ENCODE measurements at places on chromosomes 5 and 9.

DNA sequence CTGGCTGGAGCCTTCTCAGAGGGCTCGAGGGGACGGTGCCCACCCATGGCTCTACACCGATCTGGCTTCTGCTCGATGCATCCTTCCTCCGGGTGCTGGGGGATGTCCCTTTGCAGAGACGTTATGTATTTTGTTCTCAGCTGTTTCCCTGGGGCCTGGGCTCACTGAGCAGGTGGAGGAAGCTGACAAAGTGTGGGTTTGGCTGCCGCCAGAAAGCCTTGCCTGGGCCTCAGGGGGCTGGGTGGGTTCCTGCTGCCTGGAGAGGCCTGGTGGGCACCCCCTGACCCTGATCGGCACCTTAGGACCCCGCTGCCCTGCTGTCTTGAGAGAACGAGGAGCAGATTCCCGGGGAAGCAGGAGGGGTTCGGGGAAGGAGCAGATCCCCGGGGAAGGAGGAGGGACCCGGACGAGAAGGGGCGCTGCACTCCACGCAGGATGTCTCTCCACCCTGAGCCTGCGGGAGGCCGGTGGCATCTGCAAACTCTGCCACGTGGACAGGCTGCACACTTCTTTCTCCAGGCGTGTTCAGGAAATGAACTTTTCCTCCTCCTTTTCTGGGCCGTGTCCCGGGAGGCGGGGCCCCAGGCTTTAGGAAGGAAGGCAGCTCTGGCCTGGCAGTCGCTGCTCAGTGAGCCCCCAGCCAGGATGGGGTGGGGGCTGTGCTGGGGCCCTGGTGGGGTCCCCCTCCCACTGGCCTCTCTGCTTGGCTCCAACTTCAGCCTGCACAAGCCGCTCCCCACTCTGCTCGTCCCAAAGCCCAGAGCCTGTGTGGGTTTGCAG is 148.9 kb downstream of the RXRA start:
- DNase-seq: no peak

DNA sequence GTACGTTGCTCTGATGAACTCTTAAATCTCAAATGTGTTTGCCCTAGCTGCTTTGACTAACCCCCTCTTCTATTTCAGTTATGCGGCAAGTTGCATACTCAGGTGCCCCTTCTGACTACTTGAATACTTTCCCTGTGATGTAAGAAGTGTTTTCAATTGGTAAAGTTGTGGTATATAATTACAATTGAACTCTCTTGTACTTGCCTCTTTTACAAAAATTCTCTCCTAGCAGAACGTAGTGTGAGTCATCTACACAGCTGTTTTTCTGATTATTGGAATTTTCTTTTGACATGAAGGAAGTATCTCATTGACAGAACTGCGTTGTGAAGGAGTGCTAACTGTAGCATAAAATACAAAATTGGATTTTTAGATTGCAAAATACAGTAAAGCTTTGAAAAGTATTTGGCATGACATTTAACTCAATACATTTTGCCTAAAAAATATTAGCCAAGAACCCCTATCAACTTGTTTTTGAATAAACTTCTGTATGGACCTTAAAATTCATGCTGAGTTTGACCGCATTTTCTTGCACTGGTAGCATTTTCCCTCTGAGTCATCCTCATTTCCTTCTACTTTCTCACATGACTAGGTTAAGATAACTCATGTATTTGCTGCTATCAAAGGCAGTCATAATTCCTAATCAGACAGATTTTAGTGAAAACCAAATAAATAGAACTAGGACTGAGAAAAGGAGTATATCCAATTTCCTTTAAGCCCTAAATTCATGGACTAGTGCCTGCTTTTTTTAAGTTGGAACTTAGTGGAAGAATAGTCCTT is 6.3 kb downstream of the CRHBP start:
- no peak for DNase-seq

- no peak for DNase-seq
These were observed 9.7 kb downstream of the MRPL36 start for GRCh38 chr5:1789834-1790471.

- no peak for DNase-seq
These were observed 32.4 kb downstream of the MYO10 start for GRCh38 chr5:16903480-16904300.

GRCh38 chr5:73943397-73943796 is 317.4 kb downstream of the ARHGEF28 start:
- no peak for DNase-seq

DNA sequence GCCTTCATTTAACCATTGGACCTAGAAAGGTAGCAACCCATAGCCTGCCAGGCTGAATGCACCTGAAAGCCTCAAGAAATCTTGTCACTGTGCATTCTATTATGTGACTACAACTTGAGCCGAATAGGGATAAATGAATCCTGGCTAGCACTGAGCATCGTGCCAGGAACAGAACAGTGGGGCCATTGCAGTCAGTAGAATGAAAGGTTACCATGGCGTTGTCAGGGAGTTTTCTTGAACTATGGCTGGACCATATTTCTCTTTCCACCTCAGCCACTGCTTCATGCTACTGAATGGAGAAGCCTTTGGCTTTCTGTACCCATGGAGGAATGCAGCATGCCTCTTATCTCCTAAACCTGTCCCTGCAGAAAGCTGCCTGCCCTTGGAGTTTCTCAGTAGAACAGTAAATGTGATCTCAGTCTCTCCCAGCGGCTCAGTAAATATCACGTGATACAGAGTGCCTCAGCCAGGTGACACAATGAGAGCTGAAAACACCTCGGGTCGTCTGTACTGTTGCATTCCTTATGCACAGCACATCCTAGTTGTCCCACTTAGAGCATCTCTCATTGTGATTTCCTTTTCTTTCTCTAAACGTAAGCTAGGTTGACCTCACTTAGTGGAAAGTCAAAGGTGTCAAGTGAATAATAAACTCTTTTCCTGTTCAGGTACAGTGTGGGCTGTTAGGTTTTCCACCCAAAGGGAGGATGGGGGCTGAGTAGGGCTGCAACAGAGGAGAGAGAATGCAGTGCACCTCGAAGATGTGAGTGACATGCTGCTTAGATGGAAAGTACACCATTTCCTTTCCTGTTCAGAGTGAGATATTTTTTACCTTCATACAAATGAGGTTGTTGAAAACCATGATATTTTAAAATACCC is 115.3 kb downstream of the MACIR start:
- DNase-seq: no peak

DNA sequence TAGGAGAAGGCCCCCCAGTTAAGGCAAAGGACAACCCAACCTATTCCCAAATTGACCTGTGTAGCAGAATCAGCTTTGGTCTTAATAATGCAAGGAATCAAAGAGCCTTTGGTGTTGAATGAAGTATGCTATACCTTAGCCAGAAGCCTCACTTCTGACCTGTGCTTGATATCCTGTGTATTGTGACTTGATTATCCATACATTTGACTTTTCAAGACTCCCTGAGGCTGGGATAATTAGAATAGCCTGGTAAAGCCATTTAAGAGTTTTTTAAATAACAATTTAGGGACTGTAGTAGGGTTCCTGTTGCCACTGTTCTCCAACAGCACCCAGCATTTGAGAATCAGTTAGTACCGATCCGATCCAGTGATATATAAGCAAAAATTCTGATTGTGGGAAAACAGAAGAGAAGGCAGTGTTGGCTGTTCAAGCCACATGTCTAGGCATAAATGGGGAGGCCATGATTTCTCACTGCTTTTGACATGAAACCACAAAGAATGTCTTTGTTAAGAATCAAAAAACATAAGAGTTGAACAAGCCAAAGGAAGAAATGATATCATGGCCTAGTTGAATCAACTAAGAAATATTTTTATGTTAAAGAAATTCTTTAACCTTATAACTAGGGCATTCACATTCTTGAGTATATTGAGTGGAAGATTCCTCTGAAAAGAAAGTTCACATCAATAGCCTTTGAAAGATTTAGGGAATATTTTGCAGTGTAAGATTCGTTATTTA is 98.9 kb downstream of the F2RL2 start:
- DNase-seq: no peak

- DNase-seq: no peak
These were observed 151.0 kb downstream of the KIAA0825 start for GRCh38 chr5:94467346-94467953.

GRCh38 chr9:100170085-100170484 is 71.0 kb downstream of the INVS start:
- DNase-seq: no peak

DNA sequence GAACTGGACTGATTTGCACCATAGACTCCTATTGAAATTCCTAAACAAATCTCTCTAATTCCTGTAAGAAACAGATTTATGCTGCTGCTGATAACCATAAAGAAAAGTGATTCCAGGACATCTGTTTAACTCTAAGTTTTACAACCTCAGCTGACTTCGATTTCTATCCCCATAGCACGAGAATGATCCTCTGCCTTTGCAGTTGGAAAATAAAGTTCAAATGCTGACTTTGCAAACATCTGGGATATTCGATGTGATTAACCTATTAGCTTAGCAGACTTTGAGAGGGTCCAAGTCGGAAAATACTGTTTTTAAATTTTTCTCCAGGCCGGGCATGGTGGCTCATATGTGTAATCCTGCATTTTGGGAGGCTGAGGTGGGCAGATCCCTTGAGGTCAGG is 247.3 kb downstream of the PSAT1 start:
- DNase-seq: no peak

DNA sequence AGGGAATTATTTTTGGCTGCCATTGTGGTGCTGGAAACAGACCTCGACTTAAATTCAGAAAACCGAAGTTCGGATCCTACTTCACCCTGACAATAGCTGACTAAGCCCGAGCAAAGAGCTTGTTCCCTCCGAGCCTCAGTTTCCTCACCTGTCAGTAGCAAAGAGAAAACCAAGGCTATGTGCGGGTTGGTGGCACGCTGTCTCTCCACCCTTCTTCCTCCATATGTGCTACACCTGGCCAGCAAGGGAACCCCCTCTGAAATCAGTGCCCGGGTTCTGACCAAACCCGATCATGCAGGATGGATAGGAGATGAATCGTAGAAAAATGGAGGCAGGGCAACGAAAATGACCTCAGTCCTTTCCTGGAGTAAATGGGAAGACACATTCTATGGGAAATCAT is 16.7 kb upstream of the MSX2 start:
- DNase-seq: no peak

DNA sequence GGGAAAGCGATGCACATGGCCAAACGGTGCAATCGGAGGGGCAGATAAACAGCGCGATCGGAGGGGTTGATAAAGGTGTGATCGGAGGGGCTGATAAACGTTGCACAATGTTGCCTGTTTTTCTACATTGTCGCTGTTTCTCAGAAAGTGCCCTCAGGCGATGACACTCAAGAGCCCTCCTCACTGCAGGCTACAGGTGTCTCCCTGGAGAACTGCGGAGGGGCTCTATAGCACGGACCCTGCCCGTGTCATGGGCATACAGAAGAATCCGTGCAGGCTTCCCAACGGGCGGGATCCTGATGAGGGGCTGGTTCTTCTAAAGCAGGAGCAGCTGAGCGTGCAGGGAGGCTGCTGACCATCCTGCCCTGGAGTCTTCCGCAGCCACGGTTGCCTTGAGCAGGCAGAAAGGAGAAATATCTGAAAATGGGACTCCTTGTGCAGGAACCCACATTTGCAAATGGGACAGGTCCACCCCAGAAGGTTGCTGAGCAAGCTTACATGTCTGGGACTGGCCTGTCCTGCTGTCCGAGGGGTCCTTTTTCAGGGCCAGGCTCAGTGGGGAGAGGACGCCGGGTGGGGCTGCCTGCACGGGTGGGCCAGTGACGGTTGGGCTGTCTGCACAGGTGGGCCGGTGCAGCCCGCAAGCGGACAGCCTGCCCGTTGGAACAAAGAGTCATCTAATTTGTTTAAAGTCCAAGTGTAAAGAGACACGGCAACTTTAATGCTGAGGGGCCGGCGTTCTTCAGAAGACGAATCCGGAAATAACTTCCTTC is 25.1 kb upstream of the LPCAT1 start:
- DNase-seq: no peak

DNA sequence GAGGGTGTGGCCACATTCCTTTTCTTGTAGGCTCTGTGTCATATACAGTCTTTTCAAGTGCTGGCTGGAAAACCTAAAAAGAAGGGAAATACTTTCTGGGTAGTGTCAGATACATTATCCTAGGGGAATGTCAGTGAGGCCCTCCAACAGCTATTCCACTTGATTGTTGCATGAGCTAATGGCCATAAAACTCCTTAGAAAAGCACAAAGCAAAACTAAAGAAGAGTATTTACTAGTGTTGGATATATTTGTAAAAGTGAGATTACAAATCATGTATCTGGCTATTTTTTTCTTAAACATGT is 829 bp downstream of the ANXA1 start:
- no peak for DNase-seq

- DNase-seq: no peak
These were observed 171.7 kb downstream of the COL23A1 start for GRCh38 chr5:178418471-178419010.

GRCh38 chr5:73135429-73136054 is 15.2 kb downstream of the TMEM171 start:
- no peak for DNase-seq

GRCh38 chr5:173765029-173765644 is 123.0 kb upstream of the CPEB4 start:
- DNase-seq: no peak

- DNase-seq: no peak
These were observed 4.5 kb downstream of the CMYA5 start for GRCh38 chr5:79694183-79694582.

- no peak for DNase-seq
These were observed 884.5 kb downstream of the TLE1 start for GRCh38 chr9:80804873-80805272.

GRCh38 chr9:105971986-105972385 is 277.6 kb downstream of the TMEM38B start:
- no peak for DNase-seq

DNA sequence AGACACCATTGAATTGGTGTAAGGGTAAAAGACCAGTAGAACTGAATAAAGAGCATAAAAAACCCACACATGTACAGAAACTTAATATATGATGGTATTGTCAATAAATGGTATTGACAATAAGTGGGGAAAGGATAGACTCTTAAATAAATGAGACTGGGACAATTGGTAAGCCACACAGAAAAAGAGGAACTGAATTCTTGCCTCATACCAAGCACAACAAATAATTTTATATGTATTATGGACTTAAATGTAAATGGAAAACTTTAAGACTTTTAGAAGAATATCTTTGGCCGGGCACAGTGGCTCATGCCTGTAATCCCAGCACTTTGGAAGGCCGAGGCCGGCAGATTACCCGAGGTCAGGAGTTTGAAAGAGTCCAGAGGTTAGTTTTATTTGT is 37.9 kb upstream of the PPP2CA start:
- no peak for DNase-seq
